GM12865 (cell line): ENCODE measurements at places on chromosomes 3 and 15.

- no peak for DNase-seq
These were observed 184.1 kb downstream of the ZIC4 start for GRCh38 chr3:147222291-147222690.

DNA sequence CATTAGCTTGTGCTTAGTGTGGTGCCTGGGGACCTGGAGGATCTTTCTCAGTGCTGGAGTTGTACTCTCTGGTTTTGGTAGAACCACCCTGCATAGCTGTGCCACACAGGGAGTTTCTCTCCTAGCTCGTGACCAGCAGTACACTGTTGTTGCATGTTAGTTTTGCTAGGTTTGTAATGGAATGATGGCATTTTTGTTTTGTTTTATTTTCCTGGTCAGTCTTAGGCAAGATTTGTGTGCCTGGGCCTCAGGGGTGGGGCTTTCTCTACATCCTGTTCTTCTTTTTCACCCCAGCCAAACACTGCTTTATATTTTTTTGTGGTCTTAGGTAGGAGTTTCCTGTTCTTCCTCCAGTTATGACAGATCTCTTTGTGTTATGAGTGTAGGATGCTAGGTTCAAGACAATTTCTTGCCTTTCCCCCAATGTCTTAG lies 534.5 kb upstream of the KCNMB2 start:
- peak; percentile 66 for DNase-seq

DNA sequence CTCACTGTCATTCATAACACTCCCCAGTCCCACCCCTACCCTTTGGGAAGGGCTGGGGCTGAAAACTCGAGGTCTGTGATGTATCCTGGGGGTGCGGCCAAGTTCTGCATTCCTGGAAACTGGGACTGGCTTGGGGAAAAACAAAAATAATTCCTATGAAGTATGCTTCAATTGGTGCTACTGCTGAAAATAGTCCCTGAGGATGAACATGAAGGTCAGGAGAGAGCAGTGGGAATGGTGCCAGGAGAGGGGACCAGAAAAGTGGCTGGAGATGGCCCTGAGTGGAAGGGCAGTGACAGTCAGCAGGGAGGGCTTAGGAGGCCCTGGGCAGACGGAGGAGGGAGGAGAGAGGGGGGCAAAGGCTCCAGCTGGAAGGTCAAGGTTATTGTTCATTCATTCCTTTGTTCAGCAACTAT lies 4.8 kb upstream of the ISLR start:
- DNase-seq: no peak

- no peak for DNase-seq
These were observed 60.9 kb downstream of the IL12A start for GRCh38 chr3:160049565-160049964.

- no peak for DNase-seq
These were observed 72.6 kb downstream of the SETD5 start for GRCh38 chr3:9469986-9470385.

DNA sequence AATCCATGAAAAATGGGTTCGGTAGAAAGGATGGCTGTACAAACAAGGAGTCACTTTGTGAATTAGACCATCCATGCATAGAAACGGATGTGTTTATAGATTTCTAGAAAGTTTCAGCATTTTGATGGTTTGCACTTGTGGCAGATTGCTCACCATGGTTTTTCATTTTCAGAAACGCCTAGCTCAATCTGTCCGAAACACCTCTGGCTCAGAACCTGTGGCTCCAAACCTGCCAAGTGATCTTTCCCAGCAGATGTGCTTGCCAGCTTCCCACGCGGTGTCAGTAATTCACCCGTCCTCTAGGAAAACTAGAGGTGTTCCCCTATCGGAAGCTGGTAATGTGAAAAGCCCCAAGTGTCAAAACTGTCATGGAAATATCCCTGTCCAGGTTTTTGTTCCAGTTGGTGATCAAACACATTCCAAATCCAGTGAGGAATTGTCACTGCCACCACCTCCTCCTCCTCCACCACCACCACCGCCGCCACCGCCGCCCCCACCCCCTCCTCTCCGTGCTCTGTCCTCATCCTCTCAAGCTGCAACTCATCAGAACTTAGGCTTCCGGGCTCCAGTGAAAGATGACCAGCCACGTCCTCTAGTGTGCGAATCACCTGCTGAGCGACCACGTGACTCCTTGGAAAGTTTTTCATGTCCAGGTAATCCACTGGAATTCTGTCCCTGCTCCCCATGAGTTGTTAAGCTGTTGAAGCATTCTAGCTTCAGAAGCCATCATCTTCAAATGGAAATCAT lies 21.2 kb downstream of the WHAMM start:
- DNase-seq: peak; percentile 86

DNA sequence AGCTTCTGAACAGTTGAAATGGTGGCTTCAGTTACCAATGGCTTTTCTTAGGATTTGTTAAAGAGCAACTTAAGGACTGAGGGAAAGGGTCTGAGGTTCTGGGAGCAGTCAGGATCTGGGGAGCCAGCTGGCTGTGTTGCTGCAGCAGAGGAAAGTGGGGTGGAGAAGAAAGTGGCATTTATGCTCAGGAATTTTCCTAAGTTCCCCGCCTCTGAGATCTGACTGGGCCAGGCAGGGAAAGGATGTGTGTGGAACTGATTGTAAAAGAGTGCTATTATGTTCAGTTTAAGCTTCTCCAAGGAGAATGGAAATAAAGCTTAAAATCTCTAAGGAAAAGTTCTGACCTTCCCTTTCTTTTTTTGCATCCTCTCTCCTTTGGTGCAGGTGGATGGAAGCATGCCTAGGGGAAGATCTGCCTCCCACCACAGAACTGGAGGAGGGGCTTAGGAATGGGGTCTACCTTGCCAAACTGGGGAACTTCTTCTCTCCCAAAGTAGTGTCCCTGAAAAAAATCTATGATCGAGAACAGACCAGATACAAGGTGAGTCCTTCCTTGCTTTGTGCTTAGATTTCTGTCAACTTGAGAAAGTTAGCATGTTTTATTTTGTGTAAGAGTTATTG lies 37.8 kb downstream of the IQGAP1 start:
- DNase-seq: no peak

- DNase-seq: peak; percentile 35
These were observed 1093.6 kb upstream of the ALCAM start for GRCh38 chr3:104273046-104273649.

GRCh38 chr3:101256511-101256910 lies 63.9 kb downstream of the IMPG2 start:
- DNase-seq: no peak

DNA sequence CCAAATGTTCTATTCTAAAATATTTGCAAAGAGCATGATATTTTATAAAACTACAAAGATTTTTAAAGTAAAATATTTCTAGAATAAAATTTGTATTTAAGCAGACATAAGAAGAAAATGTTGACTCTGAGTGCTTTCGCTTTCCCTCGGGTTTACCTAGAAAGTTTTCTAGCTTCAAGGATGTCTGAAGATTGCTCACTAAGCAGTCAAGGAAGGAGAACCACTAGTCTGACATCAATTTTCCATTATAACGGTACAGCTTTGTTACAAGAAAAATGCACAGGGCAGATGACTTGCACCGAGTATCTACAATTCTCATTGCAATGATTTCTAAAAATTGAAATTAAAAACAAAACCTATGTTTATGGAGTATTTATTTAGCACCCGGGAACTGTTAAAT lies 14.2 kb downstream of the GPR15 start:
- DNase-seq: peak; percentile 76

GRCh38 chr3:79018265-79018664 lies 749.5 kb downstream of the ROBO1 start:
- no peak for DNase-seq

GRCh38 chr3:32569540-32570420 lies 878 bp downstream of the DYNC1LI1 start:
- peak; percentile 75 for DNase-seq

- no peak for DNase-seq
These were observed 50.2 kb upstream of the SLCO3A1 start for GRCh38 chr15:91803260-91803659.

- DNase-seq: no peak
These were observed 55.4 kb upstream of the SNRPN start for GRCh38 chr15:24899367-24899766.

DNA sequence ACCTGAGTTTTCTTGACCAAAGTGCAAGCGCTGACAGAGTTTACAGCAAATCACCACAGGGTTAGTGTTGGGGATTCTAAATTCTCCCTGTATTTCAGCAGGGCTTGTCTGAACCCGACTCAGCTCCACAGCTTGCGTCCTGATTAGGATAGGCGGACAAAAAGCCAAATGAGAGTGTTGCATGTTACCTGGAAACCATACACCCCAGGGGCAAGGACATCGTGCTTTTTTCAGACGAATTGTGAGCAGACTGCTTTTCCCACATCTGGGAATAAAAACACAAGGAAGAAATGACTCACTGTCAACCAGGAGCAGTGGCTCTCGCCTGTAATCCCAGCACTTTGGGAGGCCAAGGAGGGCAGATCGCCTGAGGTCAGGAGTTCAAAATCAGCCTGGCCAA lies 3.0 kb downstream of the DZIP1L start:
- no peak for DNase-seq

DNA sequence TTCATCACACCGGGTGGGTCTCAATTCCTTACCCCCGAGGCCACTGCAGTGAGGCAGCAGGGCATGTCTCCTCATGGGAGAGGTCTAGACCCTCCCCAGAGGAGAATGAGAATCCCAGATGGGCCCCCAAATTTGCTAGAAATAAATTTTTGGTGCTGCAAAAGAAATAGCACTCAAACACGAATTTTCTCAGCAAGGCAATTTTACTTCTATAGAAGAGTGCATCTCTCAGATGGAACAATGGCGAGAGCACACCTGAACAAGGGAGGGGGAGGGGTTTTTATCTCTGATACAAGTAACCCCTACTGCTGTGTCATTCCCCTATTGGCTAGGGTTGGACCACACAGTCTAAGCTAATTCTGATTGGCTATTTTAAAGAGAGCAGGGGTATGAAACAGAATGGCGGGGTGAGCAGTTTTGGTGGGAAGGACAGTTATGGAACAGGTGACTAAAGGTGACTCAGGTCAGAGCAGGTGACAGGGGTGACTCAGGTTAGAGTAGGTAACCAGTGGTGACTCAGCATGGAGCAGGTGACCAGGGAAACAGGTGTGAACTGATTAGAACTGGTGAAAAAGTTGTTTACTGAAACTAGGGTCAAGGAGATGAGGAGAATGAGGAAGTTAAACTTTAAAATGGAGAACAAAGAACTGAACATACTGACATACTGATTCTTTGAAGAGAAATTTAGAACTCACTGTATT lies 93.0 kb upstream of the WNT7A start:
- DNase-seq: no peak

GRCh38 chr3:117126946-117127546 lies 417.5 kb downstream of the TUSC7 start:
- no peak for DNase-seq

- DNase-seq: no peak
These were observed 459 bp upstream of the ADCY5 start for GRCh38 chr3:123449102-123449996.

DNA sequence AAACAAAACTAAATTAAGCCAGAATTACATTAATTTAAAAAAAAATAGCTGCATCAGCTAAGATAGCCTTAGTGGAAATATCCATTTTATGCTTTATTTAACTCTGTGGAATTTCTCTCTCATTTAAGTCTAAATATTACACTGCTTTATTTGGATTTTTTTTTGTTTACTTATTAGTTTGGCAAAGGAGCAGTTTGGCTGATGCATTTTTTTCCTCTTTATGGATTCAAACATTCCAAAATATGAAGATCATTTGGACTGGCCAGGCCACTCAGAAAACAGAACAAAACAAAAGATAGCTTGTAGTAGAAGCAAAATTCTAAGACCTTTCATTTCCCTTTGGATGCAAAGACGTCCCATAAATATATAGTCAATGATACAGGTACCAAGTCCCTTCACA lies 707.3 kb upstream of the UBE2E2 start:
- DNase-seq: no peak
